ENCODE measurements at places on chromosomes 16 and 17. TPM values are rescaled to one million over a fixed set of nuclear protein-coding genes. Genes with fewer than 3 reads are reported as not detected.

DNA sequence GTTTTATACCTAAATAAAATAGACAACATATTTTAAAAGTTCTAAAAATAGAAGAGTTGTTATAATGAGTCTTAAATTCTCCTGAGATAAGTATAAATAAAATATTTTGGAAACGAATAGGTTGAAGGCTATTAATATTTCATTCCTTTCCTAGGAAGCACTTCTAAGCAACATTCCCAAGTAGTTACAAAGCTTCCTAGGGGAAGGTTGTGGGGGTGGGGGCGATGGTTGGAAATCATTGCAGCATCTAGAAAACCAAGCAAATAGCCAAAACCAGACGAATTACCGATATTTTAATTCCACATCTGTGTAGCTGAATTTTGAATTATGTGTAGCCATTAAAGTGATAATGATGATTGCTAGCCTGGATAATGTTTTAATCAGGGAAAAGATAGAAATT, 26.9 kb downstream of the PTRH2 start:
- no peak for DNase-seq

DNA sequence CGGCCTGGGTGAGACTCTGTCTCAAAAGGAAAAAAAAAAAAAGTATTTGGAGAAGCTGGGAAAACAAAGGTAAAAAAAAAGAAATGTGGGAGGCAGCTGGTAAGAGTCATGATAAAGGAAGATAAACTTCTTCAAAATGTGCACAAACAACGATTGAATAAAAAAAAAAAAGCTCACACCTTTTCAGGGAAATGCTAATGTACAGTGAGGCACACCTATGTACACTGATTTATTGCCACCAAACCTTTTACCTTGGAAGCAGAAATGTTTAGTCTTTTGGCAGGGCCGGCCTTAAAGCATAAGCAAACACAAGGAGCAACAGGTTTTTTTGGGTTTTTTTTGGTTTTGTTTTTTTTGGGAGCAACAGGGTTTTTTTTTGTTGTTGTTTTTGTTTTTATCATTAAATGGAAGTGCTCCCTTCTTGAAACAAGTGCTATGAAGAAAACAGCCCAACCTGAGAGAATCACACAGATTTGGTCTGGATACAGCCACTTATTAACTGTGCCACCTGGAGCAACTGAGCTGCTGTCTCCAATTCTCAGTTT, 29.8 kb upstream of the KCNJ2 start:
- DNase-seq = no peak

GRCh38 chr17:76796081-76796480, 58.2 kb downstream of the MFSD11 start:
- no peak for DNase-seq

- DNase-seq = no peak
These were observed 351.1 kb downstream of the KCNJ2 start for GRCh38 chr17:70520447-70520846.

DNA sequence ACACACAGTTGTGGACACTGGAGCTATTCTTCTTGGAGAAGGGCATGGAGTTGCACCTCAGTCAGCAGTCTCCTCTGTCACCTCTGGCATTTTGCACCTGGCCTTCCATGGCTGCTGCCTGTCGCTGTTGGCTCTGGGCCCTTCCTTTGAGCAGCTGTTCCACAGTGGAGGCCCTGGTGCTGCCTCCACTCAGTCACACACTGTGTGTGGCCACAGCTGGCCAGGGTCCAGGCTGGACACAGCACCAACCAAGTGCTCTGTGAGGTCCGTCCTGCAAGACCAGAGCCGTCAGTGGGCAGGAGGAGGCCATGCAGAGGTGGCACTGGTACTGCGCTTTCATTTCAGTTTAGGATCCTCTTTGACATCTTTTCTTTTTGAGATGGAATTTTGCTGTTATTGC, 21.6 kb upstream of the MED9 start:
- no peak for DNase-seq

- peak; percentile 44 for DNase-seq
These were observed 23.4 kb downstream of the WWOX start for GRCh38 chr16:78122774-78123315.

The TMEM231 gene
- 5.1 TPM for total RNA-seq

The TP53TG3B gene
- not detected for total RNA-seq

Measured in activated CD8-positive, alpha-beta T cell treated with anti-CD3 and anti-CD28 coated beads for 36 hours (primary cell).